ENCODE measurements at places on chromosomes 11 and 22. TPM values are rescaled to one million over a fixed set of nuclear protein-coding genes. Genes with fewer than 3 reads are reported as not detected.

Gene OR6T1
- total RNA-seq = not detected

Gene PAX6
- total RNA-seq = not detected

Gene DUSP8
- total RNA-seq = 0.74 TPM

Gene CHST1
- total RNA-seq = 0.74 TPM

Gene RCN1
- 275 TPM for total RNA-seq

Gene MIOX
- total RNA-seq = not detected

Gene FGF4
- not detected for total RNA-seq

Gene ALDH3B2
- not detected for total RNA-seq

Data from bronchus fibroblast of lung (primary cell).